Cerebellar nuclear complex (tissue), 1 donor: ENCODE measurements at places on chromosomes 13 and 19.
A peak's percentile ranks its signal among the peaks of the same experiment; 100 is the strongest.

DNA sequence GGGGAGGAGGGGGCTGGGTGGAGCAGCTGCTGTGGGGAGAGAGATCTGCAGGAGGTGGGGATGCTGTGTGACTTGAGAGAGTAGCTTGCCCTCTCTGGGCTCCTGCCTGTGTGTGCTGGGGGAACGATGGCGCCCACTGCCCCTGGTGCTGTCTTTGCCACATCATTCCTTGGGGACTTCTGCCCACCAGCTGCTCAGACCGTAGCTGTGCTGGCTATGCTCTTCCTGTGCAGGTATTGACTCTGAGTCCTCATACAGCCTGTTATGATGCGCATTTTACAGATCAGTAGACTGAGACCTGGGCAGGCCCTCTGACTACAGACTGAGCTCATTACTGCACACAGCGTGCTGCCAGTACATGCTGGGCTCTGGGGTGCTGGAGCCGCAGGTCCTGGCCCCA lies 51.1 kb downstream of the DNM2 start:
- no peak for DNase-seq

- no peak for DNase-seq
Measured at GRCh38 chr13:99630269-99630898, 129.1 kb downstream of the TM9SF2 start.

DNA sequence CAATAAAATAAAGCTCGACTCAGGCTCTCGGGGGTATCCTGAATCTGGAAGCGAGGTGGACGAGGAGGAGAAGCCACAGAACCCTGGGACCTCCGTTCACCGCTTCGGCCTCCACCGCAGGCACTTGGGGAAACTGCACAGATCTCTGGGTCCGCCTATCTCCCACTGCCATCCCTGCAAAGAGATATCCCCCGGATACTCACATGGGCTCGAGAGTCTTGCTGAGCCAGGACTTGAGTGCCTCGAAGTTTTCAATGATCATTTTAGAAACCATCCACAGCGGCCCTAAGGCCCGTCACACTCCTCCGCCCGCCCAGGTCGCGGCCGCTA lies 589 bp downstream of the RBM26 start:
- DNase-seq: no peak

- no peak for DNase-seq
Measured at GRCh38 chr13:30799356-30799824, 64.0 kb downstream of the ALOX5AP start.

DNA sequence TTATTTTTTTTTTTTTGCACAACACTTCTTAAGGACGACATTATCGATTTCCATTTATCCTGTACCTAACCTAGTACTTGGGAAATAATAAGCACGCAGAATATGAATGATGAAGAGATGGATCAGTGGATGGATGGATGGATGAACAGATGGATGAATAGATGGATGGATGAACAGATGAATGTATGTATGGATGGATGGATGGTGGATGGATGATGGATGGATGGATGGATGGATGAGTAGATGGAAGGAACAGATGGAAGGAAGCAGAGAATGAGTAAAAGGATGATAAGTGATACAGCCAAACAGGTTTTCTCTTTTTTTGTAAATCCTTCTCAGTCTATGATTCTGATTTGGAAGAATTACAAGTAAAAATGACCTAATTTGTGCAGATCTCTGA lies 166.9 kb downstream of the COL4A1 start:
- no peak for DNase-seq

DNA sequence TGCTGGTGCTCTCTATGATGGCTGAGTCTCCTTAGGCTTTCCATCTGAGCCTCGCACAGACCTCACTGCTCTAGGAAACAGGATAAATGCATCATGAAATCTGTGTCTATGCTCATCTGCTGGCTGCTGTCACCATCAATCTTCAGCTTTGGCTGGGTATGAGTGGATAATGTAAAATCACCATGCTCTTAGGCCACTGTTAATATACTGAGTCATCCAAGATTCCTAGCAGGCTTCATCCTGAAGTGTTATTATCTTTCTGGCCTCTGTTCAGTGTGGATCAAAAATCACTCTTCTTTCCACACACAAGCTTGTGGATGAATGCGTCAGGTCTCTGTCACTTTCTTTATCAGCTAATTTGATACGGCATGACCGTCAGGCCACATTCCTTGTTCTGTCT lies 317.4 kb downstream of the NALCN start:
- DNase-seq: no peak

- no peak for DNase-seq
Measured at GRCh38 chr13:36089130-36089647, 42.0 kb downstream of the DCLK1 start.

DNA sequence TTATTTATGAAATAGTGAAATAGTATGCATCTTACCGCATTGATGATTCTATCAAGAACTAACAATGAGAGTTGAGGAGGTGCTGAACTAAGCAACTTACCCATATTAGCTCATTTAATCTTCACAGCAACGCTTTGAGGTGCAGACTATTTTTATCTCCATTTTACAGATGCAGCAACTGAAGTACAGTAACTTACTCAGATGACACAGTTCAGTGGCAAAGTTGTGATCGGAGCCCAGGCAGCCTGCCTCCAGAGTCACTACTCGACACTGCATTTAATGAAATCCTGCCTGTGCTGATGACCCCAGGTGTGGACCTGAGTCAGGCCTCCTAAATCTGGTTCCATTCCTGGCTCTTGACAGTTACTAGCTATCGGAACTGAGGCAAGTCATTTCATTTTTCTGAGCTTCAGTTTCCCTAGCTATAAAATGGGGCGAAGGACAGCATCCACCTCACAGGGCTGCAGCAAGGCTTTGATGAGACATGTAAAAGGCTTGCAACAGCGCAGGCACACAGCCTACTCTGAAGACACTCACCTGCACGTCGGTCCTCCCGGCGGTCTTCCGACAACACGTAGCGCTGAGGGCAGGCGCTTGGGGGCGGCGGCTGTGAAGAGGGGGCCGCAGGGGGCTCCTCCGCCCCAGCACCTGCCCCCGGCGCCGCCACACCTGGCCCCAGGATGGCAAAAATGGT lies 1.5 kb downstream of the MYPOP start:
- no peak for DNase-seq

DNA sequence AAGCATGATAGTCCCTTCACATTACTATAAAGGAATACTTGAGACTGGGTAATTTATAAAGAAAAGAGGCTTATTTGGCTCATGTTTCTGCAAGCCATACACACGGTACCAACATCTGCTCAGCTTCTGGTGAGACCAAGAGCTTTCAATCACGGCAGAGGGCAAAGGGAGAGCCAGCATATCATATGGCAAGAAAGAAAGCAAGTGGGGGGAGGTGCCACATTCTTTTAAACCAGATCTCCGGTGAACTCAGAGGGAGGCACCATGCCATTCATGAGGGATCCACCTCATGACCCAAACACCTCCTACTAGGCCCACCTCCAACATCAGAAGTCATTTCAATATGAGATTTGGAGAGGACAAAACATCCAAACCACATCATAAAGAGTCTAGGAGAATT lies 20.3 kb downstream of the XPO4 start:
- DNase-seq: no peak

DNA sequence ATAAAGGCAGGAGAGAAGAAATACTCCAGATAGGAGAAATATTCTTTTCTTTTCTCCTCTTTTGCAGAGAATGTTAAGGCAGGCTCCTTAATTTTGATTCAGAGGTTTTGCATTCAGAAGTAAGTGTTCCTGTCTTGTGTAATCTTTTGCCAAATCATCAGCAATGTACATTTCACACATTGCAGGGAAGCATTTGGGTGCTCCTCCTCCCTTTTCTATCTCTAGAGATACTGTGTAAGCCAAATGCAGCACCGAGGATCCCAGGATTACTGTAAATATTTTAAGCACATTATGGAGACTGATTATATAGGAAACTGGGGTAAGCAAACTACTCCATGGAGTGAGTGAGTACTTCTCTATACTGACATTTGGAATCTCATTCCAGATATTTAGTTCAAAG lies 7.2 kb downstream of the ATP8A2 start:
- no peak for DNase-seq

GRCh38 chr19:2324220-2324948 lies 4.0 kb downstream of the LSM7 start:
- DNase-seq: peak; percentile 38

DNA sequence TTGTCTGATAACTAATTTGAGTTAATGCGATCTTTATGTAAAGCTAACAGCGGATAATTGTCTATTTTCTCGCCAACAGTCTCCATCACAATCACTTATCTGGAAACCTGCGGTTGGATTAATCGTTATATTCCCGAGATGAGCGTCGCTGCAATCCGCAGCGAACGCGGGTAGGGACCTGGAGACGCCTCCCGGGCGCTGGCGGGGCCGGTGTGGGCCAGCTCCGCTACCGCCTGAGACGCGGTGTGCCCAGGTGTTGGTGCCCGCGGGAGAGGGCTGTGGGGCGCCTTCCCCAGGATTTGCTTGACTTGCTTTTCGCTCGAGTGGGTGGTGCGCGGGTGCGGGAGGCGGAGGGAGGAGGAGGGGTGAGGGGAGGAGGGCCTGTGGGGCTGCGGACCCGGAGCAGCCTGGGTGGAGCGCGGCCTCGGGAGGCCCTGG lies 38.3 kb downstream of the SOX1 start:
- no peak for DNase-seq

DNA sequence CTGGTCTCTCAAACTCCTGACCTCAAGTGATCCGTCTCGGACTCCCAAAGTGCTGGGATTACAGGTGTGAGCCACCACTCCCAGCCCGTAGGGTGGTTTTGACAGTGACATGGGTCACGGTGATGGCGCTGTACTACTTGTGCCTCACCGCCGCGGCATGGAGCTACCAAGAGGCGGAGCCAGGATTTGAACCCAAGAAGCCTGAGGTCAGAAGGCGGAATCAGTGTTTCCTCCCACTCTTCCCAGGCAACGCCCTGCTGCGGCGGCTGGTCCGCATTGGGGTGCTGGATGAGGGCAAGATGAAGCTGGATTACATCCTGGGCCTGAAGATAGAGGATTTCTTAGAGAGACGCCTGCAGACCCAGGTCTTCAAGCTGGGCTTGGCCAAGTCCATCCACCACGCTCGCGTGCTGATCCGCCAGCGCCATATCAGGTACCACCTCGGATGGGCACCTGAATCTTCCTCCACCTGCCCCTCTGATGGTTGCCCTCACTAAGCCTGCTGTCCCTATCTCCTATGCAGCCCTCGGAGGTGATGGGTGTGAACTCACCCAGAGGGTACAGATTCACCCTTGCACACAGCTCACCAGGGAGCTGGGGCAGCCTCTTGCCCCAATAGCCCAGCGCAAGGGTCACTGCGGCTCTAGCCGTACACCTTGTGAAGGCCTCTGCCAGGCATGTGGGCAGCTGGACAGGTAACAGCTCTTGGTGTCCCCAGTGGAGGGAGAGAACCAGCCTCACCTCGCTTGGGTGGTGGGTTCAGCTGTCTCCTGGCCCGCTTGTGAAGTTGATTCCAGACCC lies 5.6 kb downstream of the RPS9 start:
- no peak for DNase-seq

DNA sequence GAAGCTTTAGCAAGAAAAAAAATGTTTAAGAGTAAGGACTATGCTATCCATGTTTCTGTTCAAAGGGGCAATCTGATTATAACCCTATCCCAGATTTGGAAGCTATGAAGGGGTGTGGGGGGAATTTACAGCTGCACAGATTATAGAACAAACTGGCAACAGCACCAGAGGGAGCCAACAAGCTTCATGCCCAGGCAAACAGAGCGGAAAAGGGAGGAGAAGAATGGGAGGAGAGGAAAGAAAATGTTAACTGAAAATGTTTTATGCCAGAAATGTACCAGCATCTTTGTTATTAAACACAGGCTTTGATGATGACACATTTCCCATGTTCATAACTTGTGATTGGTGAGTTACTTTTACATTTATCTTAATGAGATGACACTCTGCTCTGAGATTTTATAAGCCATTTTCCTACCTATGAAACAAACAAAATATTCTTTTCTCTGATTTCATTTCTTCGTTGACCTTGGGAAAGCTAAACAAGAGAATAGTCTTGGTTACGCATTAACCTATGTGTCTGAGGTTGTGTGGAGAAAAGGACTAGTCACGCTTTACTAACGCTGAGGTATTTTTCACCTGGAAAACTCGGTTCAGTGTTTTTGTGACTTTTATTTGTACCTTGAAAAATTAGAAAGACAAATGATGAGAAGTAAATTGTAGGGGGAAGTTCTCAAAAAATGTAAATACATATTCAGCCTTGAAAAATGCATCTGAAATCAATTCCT lies 235.8 kb upstream of the MIR17HG start:
- no peak for DNase-seq

DNA sequence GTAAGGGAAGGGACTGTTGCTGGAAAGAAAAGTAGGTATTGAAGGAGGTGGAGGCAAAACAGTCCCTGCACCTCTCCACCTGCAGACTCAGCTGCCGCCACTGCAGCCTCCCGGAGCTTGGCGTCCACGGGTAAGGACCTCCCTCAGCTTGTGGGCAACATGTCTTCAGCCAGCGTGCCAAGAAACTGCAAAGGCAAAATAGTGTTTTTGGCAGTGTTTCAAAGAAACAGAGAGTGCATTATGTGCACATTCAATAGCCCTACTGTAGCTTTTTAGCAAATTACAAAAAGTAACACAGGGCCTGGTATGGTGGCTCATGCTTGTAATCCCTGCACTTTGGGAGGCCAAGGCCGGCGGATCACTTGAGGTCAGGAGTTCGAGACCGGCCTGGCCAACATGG lies 57.4 kb downstream of the ATP11A start:
- no peak for DNase-seq

DNA sequence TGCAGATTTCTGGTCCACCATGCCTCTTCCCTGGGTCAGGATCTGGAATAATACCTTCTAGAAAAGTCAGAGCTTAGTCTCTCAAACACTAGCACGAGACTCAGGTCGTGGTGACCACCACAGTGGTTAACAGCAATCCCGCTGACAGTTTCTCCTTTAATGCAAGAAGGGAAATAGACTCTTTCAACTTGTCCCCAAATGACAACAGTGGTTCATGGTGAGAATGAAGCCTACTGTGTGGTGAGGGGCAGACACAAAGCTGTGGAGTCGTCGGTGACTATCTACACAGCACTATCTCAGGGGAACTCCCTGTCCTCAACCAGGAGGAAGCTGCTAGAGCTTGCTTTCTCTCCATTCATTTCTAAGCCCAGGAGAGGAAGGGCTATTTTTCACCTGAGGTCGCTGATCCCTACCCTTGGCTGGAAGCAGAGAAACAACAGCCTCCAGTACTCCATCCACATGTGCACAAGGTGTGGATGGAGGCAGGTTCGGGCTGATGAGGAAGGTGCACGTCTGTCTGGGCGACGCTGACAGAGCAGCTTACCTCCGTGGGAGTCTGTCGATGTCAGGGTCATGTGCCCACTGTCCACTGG lies 72.4 kb downstream of the STK24 start:
- no peak for DNase-seq

DNA sequence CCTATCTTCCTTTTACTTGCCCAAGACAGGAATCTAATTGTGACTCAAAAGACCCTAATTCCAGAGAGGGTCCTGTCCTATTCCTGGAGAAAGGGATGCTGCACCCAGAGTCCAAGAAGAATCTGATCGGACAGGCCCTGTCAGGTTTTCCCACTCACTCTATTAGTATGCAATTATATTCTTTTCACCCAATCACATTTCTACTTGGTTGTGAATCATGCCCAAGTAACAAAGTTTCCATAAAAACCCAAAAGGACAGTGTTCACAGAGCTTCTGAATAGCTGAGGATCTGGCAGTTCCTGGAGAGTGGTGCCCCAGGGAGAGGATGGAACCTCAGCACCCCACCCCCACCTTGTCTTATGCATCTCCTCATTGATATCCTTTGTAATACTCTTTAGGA lies 135.3 kb upstream of the SLITRK5 start:
- no peak for DNase-seq
